8988T (cell line): ENCODE measurements at places on chromosomes 12 and 14.

- DNase-seq = peak; percentile 11
Observed at GRCh38 chr12:132147423-132148367, 3.4 kb downstream of the NOC4L start.

DNA sequence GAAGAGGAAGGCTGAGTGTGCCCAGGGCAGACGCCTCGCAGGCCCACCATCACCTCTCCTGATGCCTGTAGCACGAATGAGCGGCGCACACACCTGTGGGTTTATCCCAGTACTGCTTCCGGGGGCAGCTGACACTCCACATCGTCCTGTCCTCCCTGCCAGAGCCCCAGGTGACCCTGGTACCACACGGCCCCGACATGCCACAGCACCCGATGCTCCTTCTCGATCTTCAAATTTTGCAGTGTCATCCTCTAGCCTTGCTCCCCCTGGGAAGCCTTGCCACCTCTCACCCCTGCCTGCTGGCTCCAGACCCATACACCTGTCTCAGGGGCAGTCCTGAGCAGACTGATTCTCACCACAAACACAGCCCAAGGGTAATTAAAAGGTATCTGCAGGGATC is 40.6 kb downstream of the ANO2 start:
- no peak for DNase-seq

DNA sequence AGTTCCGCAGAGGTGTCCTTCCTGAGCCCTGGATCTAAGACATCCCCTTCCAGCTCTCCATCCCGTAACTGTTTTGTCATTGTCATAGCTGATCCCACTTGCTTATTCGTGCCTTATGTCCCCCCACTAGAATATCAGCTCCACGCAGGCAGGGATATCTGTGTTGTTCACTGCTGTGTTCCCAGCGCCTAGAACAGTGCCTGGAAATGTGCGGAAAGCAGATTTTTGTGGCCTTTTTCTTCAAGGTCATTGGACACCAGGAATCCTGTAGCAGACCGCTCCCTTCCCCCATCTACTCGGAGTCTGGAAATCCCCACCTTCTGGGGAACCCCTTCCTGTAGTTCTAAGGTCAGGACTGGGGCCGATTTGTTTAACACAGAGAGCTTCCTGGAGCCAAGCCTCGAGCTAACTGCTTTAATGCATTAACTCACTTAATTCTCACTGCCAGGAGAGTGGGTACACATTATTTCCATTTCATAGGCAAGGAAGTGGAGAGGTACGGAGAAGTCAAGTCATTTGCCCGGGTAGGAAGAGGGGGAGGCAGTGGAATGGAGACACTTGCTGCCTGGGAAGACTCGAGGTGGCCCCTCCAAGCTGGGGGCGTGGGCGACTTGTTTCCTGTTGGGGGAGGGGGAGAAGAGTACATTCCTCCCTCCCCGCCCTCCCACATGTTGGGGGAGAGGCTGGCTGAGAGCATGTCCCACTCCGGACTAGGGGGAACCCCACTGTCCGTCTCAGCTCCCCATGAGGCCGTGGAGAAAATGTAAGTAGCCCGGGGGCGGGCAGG is 1.2 kb upstream of the SH2B3 start:
- DNase-seq = no peak

GRCh38 chr14:104477666-104478380 is 101.7 kb upstream of the C14orf180 start:
- DNase-seq = no peak

GRCh38 chr12:55647027-55647426 is 10.3 kb downstream of the OR10P1 start:
- no peak for DNase-seq

- no peak for DNase-seq
Observed at GRCh38 chr12:109264943-109265650, 44.0 kb downstream of the FOXN4 start.

DNA sequence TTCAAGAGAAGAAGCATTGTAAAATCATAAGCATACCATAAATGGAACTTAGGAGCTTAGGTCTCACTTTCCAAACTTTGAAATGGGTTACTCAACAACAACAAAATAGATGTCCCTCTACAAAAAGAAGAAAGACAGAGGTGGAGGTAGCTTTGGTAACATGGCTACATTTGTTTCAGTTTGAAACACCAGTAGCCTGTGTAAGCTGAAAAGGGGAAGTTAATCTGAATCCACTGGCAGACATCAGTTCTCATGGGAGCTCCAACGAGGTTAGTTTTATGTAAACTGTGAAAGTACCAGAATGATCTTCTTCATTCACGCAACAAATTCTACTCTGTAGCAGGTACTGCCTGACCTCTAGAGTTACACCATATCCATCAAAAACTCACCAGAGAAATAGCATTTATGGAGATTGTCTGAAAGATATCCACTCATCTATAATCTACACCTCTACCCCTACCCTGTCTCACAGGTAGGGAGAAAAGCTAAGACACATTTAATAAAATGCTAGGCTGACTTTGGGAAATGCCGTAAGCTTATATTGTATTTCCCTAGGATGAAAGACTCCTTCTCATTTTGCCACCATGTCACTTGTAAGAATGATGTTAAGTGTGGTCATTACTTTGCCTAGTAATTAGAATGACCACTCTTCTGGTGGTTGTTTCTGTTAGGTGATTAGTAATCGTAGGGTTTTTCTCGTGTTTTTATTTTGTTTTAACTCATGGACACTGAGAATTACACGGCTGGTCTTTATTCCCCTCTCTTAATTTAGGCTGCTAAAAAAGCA is 224.1 kb downstream of the ASCL1 start:
- no peak for DNase-seq

DNA sequence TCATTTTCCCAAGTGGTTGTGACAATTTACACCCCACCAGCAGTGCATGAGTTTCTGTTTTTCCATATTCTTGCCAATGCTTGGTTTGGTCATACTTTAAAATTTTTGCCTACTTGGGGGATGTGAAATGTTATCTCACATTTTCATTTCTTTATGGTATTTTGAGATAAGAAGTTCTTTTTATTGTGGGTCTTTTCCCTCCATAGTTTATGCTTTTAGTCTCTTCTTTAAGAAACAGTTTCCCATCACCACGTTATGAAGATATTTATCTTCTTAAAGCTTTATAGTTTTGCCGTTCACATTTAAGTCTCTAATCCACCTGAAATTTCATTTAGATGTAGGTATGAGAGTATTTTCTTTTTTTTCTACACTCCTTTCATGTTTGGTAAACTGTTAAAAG is 95.7 kb downstream of the PPM1A start:
- no peak for DNase-seq

DNA sequence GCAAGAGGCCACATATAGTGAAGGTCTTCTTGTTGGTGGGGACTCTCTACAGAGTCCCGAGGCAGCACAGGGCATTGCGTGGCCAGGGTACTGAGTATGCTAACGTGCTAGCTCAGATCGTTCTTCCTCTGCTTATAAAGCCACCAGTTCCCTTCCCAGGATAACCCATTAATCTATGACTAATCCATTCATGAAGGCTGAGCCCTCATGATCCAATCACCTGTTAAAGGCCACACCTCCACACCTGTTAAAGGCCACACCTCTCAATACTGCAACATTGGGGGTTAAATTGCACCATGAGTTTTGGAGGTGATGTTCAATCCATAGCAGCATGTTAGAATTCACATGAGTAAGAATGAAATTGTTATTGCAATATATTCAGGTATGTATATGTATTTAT is 12.8 kb upstream of the YARS2 start:
- no peak for DNase-seq

DNA sequence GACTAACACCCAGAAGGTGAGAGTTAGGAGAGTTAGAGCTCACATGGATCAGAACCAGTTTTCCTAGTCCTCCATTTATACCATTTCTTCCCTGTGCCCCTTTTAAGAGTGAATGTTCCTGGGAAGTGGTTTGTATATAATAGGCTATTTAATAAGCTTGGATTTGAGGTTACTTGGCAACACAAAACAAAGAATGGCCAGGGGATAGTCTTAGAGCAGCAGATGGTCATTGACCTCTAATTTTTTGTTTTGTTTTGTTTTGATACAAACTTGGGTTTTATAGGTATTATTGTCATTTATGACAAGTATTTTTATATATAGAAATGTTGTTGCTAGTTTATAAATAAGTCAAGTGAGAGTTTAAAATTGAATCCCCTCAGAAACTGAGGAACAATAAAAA is 35.8 kb downstream of the VEZT start:
- no peak for DNase-seq

DNA sequence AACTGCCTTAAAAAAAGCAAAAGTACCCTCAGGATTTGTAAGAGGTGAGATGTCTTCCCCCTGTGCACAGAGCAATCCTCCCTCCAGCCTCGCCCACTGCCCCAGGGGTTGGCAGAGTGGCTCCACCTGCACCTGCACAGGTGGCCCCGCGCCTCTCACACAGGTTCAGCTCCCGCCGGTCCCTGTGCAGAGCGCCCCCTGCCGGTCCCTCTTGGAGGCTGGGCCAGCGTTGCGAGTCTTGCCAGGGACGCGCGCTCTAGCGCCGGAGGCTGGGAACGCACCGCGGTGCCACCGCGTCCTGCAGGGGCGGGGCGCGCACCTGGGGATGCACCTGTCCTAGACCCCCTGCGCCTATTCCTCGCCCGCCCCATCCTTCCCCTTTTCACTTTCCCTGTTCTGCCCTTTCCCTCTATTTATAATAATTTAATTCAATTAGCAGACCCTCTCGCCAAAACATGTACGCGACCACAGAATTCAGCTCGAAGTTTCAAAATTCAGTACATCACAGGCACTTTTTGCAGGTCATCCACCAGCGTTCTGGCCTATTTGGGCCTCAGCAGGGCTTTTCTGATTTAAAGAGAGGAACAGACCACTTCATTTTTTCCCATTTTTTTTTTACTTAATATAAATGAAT is 618.6 kb downstream of the AACS start:
- DNase-seq = no peak

DNA sequence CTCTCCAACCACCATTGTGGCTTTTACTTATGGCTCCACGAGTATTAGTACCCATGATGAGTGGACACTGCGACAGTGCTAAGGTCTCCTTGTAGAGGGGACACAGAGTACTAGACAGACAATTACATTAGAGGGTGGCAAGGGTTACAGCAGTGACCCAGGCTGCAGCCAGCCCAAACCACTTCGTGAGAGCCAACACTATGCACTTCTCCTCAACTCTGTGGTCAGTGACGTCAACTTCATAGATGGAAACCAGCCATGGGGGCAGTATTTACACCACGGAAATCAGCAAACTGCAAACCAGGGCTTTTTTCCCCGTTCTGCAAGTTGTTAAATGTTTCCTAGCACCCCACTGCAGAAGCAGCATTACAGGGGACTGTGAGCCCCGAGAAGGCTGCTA is 61.6 kb upstream of the ZFP36L1 start:
- DNase-seq = no peak

DNA sequence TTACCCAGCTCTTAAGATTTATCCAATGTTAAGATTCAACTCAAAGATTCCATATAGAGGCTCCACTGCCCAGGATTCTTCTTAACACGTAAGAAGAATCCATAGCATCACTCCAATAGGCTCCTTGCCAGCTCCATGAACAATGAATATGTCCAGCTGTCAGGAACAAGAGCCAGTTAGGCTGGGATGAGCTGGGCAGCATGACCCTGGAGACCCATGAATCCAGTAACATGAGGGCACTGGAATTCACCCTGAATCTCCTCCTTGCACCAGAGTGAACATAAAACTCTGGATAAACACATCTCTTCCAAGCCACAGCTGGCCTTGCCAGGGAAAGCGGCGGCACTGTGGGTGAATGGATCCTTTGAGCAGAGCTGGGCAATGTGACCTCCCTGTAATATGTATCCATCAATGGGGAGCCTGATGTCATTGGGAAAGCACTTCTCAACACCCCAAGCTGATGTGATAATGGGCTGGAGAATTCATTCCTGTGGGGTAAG is 24.4 kb upstream of the TC2N start:
- no peak for DNase-seq

DNA sequence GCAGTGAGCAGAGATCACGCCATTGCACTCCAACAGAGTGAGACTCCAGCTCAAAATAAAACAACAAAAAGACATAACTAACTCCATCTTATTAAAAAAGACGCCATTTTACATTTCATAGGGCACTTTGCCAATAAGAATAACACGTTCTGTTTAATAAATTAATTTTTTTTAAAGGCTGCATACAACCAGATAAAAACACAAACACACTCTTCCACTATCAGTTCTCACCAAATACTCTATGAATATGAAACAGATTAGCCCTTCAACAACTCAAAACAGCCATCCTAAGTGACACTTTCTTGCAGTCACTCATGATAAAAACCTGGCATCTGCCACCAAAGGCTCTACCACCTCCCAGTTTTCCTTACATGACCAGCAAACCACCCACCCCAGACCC is 16.1 kb downstream of the AICDA start:
- DNase-seq = no peak

DNA sequence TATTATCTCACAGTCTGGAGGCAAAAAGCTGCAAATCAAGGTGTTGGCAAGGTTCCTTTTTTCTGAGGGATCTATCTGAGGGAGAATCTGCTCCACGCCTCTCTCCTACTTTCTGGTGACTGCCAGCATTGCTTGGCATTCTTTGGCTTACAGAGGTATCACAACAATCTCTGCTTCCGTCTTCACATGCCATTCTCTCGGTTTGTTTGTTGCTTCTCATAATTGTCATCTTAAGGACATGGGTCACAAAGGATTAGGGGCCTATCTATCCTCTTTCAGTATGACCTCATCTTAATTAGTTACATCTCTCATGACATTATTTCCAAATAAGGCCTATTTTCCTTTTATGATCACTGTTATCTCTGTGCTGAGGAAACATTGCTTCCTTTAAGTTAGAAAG is 345.0 kb downstream of the FOXG1 start:
- DNase-seq = no peak

DNA sequence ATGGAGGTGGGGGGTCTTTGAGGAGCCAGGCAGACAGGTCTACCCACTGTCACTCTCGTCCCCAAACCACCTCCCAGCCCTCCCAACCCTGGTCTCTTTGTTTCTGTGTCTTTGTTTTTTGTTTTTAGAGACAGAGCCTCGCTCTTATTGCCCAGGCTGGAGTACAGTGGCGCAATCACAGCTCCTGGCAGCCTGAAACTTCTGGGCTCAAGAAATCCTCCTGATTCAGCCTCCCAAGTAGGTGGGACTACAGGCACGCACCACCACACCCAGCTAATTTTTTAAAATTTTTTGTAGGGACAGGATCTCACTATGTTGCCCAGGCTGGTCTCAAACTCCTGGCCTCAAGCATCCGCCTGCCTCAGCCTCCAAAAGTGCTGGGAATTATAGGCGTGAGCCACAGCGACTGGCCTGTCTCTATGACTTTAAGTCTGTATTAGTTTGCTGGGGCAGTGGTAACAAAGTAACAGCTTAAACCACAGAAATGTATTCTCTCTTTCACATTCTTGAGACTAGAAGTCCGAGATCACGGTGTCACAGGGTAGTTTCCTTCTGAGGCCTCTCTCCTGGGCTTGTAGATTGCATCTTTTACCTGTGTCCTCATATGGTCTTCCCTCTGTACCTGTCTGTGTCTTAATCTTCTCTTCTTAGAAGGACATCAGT is 26.1 kb downstream of the DTX1 start:
- DNase-seq = no peak

DNA sequence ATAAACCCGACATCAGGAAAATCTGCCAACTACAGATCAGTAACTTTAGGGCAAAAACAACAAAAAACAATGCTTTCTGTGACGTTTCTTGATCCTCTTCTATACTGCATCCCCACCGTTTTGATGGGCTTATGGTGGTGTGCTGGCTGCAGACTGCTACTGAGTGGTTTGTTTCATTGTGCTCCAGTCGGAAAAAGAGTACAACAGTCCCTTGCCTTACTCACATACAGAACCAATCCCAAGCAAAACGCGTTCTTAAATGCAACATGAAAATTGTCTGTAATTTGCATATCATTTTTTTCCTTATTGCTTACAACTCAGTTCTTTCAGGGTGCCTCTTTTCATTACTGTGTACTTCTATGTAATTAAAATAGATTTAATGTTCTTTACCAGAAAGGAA is 2.3 kb downstream of the ETV6 start:
- no peak for DNase-seq
